Esophagus muscularis mucosa (tissue), 4 donors: ENCODE measurements at places on chromosomes 6 and 20. TPM values are rescaled to one million over a fixed set of nuclear protein-coding genes. Genes with fewer than 3 reads are reported as not detected.

GRCh38 chr6:76831299-76831698, 632.0 kb downstream of the HTR1B start:
- DNase-seq = no peak

The TM9SF4 gene
- 27.2 TPM for total RNA-seq

The VPS16 gene
- 35.1 TPM for total RNA-seq

DNA sequence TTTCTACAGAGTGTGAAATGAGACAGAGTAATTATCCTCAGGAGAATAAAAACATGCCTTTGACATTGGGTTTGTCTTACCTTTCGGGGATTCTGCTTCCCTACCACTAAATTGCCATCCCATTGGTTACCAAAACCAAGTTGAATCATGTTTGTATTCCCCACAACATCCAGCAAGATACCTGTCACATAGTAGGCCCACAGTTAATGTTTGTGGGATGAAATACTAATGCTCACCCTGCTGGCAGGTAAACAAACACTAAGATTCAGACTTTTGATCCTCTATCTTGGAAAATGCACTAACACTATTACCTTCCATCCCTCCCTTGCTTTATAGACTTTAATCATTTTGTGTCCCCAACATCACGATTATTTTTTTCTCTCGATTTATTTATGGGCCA, 8.2 kb upstream of the STXBP5 start:
- no peak for DNase-seq
